Peyer's patch (tissue), 4 donors: ENCODE measurements at places on chromosomes 3 and 15. TPM values are rescaled to one million over a fixed set of nuclear protein-coding genes. Genes with fewer than 3 reads are reported as not detected.

BDH1 gene
- total RNA-seq, result 269 TPM

CHRD gene
- 3.7 TPM for total RNA-seq

LTF gene
- total RNA-seq, result 12.4 TPM

BNC1 gene
- total RNA-seq, result not detected

PLAAT1 gene
- total RNA-seq, result not detected

CCR3 gene
- total RNA-seq, result not detected

MYO5C gene
- total RNA-seq, result 38.1 TPM

RSL24D1 gene
- total RNA-seq, result 22.6 TPM
